Endothelial cell (in vitro differentiated cells): ENCODE measurements at places on chromosomes 16 and 17.

DNA sequence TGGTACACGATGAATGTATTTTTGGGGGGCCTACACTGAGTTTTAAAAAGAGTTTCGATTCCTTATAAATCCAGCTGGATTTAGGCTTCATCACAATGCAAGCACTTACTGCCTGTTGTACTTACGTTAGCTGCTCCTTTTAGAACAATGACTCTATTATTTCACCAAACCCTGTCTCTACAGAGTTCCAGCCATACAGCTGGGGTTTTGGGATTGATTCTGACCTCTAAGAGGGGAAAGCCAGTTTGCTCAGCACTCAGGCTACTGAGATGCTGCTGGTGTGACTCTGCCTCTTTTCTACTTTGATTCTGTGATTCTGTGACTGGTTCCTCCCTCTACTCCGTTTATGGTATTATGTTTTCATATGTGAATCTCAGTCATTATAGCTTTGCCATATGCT is 329.7 kb downstream of the ABCC12 start:
- H3K27me3 ChIP-seq = no peaks in the 10 kb centered on the region
- H3K4me1 ChIP-seq = no peaks in the 10 kb centered on the region
- DNase-seq = no peak
- no peaks in the 10 kb centered on the region for H3K36me3 ChIP-seq
- H3K4me3 ChIP-seq = no peak overlapping the region
- no peak overlapping the region for H3K27ac ChIP-seq

DNA sequence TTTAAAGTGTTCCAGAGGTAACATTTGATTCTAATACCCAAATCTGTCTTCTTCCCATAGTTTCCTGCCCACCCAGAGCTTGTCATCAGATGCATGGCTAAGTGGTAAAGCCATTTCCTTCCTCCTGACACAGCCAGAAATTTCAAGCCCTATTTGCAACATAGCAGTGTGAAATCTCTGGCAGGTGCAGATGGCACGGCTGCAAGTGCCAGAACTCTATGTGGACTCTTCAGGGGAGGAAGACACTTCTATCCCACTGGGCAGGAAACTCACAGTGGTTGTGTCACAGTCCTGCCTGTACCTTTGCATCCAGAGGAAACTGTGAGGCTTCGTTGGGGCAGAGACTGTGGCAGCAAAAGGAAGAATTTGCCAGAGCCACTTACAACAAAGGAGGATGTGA is 13.2 kb downstream of the DYNLRB2 start:
- no peak for DNase-seq
- H3K27ac ChIP-seq = no peak overlapping the region
- H3K36me3 ChIP-seq = no peaks in the 10 kb centered on the region
- no peak overlapping the region for H3K4me3 ChIP-seq
- no peaks in the 10 kb centered on the region for H3K27me3 ChIP-seq
- H3K4me1 ChIP-seq = peaks cover 11% of the 10 kb centered on the region

GRCh38 chr17:82939621-82940135 is 99.9 kb upstream of the ZNF750 start:
- peaks cover 7% of the 10 kb centered on the region for H3K27me3 ChIP-seq
- H3K4me1 ChIP-seq = no peaks in the 10 kb centered on the region
- H3K36me3 ChIP-seq = peaks cover 70% of the 10 kb centered on the region
- H3K27ac ChIP-seq = no peak overlapping the region
- peak overlapping the region; percentile 59 for H3K4me3 ChIP-seq
- no peak for DNase-seq

- H3K27me3 ChIP-seq = peaks cover 1% of the 10 kb centered on the region
- no peak overlapping the region for H3K27ac ChIP-seq
- no peak overlapping the region for H3K4me3 ChIP-seq
- H3K4me1 ChIP-seq = peaks cover 7% of the 10 kb centered on the region
Measured at GRCh38 chr16:12000032-12000431, 23.5 kb downstream of the SNX29 start.

DNA sequence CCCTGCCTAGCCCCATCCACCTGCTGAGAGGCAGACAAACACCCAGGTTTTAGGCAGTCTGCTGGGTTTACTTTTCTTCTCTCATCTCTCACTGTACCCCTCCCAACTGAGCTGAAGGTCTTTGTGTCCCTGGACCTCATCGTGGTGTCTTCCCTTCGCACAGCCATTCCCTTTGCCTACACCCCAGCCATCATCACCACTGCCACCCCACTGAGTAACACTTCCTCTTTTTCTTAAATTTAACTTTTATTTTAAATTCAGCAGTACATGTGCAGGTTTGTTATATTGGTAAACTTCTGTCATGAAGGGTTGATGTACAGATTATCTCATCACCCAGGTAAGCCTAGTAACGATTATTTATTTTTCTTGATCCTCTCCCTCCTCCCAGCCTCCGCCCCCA is 188.3 kb upstream of the MON1B start:
- no peak for DNase-seq
- H3K27ac ChIP-seq = no peak overlapping the region
- H3K4me1 ChIP-seq = no peaks in the 10 kb centered on the region

- peaks cover 54% of the 10 kb centered on the region for H3K4me1 ChIP-seq
- H3K27ac ChIP-seq = no peak overlapping the region
- H3K27me3 ChIP-seq = peaks cover 39% of the 10 kb centered on the region
- no peak for DNase-seq
Measured at GRCh38 chr17:17696882-17697633, 15.8 kb downstream of the RAI1 start.

GRCh38 chr17:14308965-14309879 is 8.3 kb downstream of the HS3ST3B1 start:
- H3K4me3 ChIP-seq = peak overlapping the region; percentile 86
- H3K27ac ChIP-seq = peak overlapping the region; percentile 77
- H3K27me3 ChIP-seq = peaks cover 9% of the 10 kb centered on the region
- H3K4me1 ChIP-seq = peaks cover 36% of the 10 kb centered on the region
- H3K36me3 ChIP-seq = peaks cover under 1% of the 10 kb centered on the region

DNA sequence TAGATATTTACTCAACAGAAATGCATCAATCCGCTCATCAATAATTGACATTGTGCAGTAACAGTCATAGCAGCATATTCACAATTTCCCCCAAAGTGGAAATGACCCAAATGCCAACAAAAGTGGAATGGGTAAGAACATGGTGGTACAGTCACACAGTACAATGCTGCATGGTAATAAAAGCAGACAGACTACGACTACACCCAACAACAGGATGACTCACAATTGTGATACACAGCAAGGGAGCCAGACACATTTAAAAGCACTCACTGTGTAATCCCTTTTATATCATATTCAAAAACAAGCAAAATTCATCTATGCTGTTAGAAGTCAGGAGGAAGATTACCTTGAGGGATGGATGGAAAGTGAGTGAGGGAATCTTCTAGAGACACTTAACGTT is 76.5 kb upstream of the NUDT7 start:
- no peaks in the 10 kb centered on the region for H3K27me3 ChIP-seq
- peaks cover 10% of the 10 kb centered on the region for H3K4me1 ChIP-seq
- H3K27ac ChIP-seq = no peak overlapping the region
- DNase-seq = no peak
- H3K36me3 ChIP-seq = no peaks in the 10 kb centered on the region

GRCh38 chr17:75832164-75832651 is 12.0 kb downstream of the UNC13D start:
- no peak for DNase-seq
- H3K4me3 ChIP-seq = peak overlapping the region; percentile 21
- H3K27ac ChIP-seq = peak overlapping the region; percentile 5
- H3K36me3 ChIP-seq = peaks cover 5% of the 10 kb centered on the region
